Right hindlimb (tissue), 1 donor: ENCODE measurements at places on chromosomes 12 and 14.
A peak's percentile ranks its signal among the peaks of the same experiment; 100 is the strongest.

GRCh38 chr12:117789195-117789912 is 179.4 kb downstream of the KSR2 start:
- DNase-seq = no peak

GRCh38 chr14:33916663-33917565 is 34.0 kb downstream of the EGLN3 start:
- DNase-seq = peak; percentile 56

- no peak for DNase-seq
Measured at GRCh38 chr12:85448548-85449139, 168.6 kb downstream of the ALX1 start.

DNA sequence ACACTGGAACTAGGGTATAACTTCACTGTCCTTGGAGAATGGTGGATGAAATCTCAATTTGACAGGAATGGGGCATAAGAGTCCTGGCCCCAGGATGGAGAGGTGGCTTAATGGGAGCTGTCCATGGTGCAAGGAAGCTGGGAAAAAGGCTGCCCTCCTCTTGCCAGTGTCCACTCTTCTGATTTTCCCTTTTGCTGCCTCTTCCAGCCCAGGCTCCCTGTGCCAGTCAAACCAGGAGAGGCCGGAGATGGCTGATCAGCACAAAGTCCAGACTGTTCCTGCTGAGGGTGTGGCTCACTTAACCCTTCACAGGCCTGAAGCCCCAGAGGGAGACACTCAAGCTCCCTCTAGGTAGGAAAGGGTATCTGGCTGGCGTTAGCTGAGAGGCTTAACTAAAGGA is at the start of gene MYO1A:
Gene MYO1A, minus strand, starts transcription at position 240 of the 400 bp plus-strand sequence. CDS start 1,806 bp downstream, outside the sequence.
- no peak for DNase-seq

- no peak for DNase-seq
Measured at GRCh38 chr12:28415755-28416154, 225.5 kb downstream of the CCDC91 start.

DNA sequence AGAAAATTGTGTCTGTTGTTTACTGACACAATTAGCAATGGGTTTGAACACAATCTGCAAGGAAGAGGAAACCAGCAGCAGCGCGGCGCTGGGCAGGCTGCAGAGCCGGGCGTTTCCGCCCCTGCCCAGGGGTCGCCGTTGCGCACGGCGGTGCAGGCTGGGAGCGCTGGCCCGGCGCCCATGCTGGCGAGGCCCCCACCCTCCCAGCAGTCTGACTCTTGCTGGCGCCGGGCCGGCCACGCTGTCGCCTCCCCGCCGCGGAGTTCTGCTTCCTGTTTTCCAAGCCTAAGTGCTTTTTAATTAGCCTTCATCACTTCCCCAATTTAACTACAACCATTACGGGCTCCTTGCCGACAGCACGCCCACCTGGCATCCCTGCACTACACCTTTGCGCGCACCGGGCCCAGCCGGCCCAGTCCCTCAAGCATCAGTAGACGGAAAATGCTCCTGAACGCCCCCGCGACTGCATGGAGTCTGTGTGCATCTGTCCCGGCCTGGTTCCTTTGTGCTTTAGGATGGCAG is 212.1 kb downstream of the GXYLT1 start:
- DNase-seq = peak; percentile 80

- no peak for DNase-seq
Measured at GRCh38 chr14:66432334-66432733, 53.8 kb upstream of the CCDC196 start.

DNA sequence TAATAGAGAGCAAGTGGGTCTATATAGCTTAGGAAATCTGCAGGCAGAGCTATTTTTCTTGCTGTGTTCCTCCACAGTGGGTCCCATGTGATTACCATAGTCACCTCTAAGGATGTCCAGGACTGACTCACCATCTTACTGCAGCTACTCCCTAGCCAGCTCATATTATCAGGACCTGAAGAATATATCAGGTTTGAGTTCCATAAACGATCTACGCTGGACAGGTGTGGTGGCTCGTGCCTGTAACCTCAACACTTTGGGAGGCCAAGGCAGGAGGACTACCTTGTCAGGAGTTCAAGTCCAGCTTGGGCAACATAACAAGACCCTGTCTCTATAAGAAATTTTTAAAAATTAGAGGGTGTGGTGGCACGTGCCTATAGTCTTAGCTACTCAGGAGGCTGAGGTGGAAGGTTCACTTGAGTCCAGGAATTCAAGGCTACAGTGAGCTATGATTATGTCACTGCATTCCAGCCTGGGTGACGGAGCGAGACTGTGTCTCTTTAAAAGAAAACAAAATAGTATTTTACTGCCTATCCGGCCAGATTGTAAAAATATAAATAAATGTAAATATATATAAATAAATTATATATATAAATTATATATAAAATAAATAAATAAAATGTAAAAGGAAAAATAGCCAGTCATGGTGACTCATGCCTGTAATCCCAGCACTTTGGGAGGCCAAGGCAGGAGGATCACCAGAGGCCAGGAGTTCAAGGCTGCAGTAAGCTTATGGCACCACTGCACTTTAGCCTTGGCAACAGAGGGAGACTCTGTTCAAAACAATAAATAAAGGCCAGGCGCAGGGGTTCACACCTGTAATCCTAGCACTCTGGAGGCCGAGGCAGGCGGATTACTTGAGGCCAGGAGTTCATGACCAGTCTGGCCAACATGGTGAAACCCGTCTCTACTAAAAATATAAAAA is 6.9 kb upstream of the SPRYD4 start:
- DNase-seq = no peak

GRCh38 chr12:124679533-124680371 is 112.3 kb upstream of the NCOR2 start:
- DNase-seq = no peak

DNA sequence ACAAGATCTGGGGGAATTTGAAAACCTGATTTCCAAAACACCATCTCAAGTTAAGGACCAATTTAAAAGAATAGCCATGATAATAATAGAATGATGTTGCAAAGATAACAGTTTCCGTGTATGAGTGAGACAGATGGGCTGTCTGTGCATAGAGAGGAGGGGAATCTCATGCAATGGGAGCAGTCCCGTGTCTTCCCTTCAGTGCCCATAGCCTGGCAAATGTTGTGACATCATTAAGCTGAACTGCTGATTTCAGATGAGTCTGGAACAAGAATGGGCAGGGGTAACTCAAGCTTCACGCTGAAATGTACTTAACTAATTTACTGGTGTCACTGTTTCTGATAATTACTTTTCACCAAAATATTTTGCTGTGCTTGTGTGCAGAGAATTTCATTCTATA is 454.0 kb downstream of the FOXG1 start:
- no peak for DNase-seq

- no peak for DNase-seq
Measured at GRCh38 chr14:106129274-106129673, 602.9 kb downstream of the TMEM121 start.
